ENCODE measurements at places on chromosomes 12 and 14.
A peak's percentile ranks its signal among the peaks of the same experiment; 100 is the strongest.

DNA sequence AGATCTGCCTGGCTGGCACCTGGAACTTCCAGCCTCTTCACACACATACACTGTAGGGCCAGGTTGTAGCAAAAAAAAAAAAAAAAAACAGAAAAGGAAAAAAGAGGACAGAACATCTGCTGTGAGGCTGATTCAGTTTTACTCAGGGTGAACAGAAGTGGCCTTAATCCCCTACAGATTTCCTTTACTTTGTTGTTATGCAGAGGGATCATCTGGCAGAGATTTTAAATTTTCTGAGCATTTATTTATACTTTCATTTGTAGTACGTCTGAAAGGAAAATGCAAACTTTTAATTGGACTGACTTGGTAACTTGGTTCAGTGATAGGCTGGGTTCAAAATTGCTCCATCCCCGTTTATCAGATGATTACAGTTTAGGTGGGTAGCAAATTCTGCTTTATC lies 50.8 kb upstream of the PRICKLE1 start:
- DNase-seq = no peak

GRCh38 chr12:104720339-104721038 lies 237.6 kb downstream of the SLC41A2 start:
- no peak for DNase-seq

GRCh38 chr14:96187216-96188031 lies 17.2 kb upstream of the BDKRB2 start:
- no peak for DNase-seq

DNA sequence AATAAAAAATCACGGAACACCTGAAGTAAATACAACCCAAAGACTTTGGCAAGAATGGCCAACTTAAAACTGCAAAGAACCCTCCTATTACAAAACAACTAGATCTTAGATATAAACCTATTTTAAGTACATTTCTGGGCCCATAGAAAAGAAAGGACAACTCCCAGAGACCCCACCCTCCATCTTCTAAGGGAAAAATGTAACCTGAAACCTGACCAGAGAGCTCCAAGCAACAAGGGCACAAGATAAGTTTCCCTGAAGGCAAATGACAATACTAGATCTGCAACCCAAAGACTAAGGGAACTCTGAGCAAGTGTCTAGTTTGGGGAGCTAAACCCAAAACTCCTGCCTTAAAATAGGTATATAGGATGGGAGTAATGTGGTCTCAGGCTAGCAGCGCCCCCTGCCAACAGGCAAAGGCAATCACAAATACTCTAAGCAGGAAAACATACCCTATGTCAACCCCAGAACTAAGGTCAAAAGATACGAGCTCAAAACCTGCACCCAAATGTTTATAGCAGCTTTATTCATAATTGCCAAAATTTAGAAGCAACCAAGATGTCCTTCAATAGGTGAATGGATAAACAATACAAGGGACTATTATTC lies 218.9 kb downstream of the ITPR2 start:
- peak; percentile 10 for DNase-seq

- DNase-seq = no peak
Measured at GRCh38 chr12:120479458-120479857, 9.9 kb upstream of the SRSF9 start.

DNA sequence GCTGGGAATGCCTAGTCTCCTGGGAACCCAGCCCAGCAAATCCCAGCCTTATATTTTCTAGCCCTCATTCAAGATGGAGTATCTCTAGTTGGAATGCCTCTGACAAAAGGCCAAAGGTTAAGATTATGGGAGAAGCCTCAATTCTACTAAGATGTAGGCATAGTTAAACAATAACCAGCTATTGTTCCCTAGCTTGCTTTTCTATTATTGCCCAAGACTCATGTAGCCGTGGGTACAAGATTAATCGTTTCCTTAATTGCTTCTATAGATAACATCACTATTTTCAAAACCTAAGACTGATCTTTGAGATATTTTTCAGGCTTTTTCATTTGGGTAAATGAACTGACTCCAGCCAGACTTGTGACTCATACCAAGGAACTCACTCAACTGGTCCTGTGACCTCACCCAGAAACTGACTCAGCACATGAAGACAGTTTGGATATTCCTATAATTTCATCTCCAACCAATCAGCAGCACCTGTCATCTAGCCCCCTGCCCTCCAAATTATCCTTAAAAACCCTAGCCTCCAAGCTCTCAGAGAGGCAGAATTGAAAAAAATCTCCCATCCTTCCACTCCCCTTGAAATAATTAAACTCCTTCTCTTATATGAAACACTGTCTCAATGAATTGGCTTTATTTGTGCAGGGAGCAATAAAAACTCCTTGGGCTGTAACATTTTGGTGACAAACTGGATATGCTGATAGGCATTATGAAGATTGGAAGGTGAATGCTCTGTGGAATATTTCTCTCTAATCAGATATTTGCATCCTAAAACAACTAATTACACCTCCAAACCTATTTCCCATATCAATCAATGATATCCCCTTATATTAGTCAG lies 589.0 kb downstream of the C12orf50 start:
- no peak for DNase-seq

- DNase-seq = no peak
Measured at GRCh38 chr12:127280393-127281275, 986.3 kb upstream of the TMEM132C start.

- no peak for DNase-seq
Measured at GRCh38 chr12:27464220-27464554, 17.7 kb downstream of the SMCO2 start.

- DNase-seq = peak; percentile 82
Measured at GRCh38 chr12:53174881-53175491, 5.5 kb upstream of the ZNF740 start.

- no peak for DNase-seq
Measured at GRCh38 chr12:90791445-90791844, 163.5 kb downstream of the CCER1 start.

DNA sequence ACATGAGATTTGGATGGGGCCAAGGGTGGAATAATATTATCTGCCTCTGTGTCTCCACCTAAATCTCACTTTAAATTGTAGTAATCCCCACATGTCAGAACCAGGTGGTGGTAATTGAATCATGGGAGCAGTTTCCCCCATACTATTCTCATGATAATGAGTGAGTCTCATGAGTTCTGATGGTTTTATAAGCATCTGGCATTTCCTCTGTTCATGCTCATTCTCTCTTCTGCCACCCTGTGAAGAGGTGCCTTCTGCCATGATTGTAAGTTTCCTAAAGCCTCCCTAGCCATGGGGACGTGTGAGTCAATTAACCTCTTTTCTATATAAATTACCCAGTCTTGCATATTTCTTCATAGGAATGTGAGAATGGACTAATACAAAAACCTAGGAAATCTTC lies 29.9 kb downstream of the TSPAN19 start:
- no peak for DNase-seq

GRCh38 chr12:46264057-46264456 lies 4.8 kb downstream of the SLC38A1 start:
- DNase-seq = no peak

GRCh38 chr14:60933920-60934655 lies 46.8 kb downstream of the TRMT5 start:
- no peak for DNase-seq

DNA sequence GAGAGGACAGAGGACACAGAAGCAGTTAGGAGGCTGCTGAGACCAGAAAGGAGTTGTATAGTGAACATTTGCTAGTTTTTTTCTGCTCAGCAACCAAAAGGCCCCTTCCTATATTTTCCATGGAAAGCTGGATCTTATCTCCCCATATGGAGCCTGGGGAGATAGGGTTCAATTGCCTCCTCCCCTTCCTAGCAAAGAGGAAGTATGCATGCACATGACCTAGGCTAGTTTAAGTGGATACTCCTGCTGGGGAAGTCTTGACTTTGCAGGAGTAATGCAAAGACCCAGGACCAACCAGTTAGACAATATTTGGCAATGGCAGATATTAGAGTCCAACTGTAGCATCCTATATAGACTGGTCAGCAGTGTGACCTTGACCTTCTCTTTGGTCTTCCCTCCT lies 15.1 kb downstream of the CHD8 start:
- DNase-seq = no peak

DNA sequence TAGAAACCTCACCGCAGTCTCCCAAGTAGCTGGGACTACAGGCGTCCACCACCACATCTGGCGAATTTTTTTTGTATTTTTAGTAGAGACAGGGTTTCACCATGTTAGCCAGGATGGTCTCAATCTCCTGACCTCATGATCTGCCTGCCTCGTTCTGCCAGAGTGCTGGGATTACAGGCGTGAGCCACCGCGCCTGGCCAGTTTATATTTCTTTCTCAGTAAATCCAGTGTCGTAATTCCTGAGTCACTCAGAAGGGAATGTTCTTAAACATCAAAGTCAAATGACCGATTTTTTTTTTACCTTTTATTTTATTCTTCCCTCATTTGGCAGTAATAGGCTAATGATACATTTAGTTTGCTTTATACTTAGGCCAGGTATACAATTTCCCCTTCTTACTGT lies 80.5 kb downstream of the FBXO33 start:
- DNase-seq = no peak

DNA sequence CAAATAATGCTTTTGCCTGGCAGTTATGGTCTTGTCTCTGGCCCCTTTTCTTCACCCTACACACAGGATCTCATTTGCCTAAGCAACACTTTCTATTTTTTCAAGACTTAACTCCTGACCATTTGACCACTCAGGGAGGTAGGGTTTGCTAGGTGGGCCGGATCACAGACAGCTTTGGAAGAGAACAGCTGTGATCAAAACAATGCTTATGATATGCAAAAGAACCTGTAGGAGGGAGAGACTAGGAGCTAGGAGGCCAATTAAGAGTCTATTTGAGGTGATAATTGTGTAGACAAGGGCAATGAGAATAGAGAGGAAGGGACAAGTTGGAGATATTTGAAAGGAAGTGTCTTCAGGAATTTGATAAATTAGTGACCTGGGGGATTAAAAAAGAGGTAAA lies 12.3 kb upstream of the DACT1 start:
- DNase-seq = no peak

- no peak for DNase-seq
Measured at GRCh38 chr14:76948213-76948947, 80.1 kb downstream of the IRF2BPL start.

- DNase-seq = peak; percentile 89
Measured at GRCh38 chr14:57057803-57058202, 210.9 kb downstream of the EXOC5 start.

GRCh38 chr14:94644102-94644535 lies 31.9 kb downstream of the SERPINA3 start:
- DNase-seq = no peak

DNA sequence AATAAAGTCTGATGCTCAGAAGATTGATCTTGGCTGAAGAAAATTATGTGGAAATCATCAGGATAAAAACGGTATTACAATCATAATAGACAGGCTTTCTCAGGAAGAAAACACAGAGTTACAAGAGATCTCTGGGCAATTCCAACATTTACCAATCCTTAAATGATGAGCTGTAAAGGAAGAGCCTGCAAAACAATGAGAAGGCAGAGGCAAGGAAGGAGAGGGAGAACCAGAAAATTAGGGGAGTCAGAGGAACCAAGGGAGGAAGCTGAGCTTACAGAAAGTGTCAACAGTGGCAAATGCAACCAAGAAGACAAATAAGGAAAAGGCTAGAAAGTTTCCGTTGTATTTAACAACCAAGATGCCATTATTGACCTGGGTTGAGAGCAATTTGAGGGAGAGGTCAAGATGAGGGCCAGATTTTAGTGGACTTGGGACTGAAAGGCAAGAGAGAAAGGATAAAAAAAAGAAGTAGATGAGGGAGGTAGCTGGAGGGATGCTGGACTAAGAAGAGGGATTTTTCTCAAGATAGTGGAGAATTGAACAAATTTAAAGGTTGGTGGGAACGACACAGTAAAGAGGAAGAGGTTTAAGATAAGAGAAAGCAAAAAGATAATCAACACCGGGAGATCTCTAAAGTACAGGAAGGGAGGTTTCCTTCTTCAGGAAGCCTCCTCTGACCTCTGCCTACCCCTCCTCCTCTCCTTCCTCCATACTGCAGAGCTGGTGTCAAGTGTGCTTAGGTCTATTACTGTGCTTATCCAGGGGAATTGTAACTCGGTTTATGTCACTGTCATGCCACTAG lies 116.9 kb downstream of the DUSP6 start:
- no peak for DNase-seq

- no peak for DNase-seq
Measured at GRCh38 chr14:104715416-104715815, 8.6 kb upstream of the ADSS1 start.

- no peak for DNase-seq
Measured at GRCh38 chr12:59603754-59604153, 7.9 kb downstream of the SLC16A7 start.

DNA sequence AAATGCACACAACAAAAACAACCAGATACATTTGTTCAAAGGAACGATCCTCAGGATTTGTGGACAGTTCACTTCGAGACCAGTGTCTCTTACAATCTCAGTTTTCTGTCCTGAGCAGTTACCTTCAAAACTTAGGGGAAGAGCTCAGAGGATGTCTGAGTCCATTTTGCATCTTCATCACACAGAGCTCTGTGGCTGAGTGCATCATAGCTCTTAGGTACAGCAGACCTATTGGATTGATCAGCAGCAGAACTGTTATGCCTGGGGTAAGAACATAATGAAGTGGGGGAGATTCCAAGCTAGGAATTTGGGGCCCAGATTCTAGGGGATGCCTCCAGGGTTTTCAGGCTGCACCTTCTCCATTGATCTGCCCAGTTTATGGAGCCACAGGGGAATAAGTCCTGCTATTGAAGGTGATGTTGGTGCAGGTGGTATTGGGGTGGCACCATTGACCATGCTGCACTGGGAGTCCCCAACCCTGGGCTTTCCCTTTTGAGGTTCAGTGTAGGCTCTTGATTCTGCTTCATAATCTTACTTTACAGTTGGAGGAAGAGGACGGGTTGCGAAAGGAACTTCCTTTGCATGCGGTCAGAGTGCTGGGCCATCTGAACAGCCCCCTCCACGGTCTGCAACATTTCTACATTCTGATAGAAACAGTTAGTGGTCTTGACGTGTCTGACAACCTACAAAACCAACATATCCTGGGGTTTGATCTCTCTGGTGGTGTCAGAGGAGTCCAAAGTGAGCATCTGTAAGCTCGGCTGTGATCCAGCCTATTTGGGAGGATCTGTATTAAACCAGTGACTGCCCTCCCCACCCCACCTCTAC lies 112.8 kb downstream of the CHST11 start:
- no peak for DNase-seq

GRCh38 chr12:130529781-130530180 lies 186.3 kb downstream of the RIMBP2 start:
- DNase-seq = no peak

GRCh38 chr12:50620109-50620977 lies 115.6 kb downstream of the DIP2B start:
- DNase-seq = peak; percentile 20

GRCh38 chr12:117158911-117159553 lies 31.2 kb downstream of the FBXO21 start:
- DNase-seq = no peak
